Sciatic nerve (tissue), 2 donors: ENCODE measurements at places on chromosomes 1 and 21. TPM values are rescaled to one million over a fixed set of nuclear protein-coding genes. Genes with fewer than 3 reads are reported as not detected.

Gene YOD1
- total RNA-seq: 15.3 TPM

Gene FCGR1A
- total RNA-seq: 36.5 TPM

Gene CD53
- 40.0 TPM for total RNA-seq

Gene RHBDL2
- total RNA-seq: 0.22 TPM

Gene STYXL2
- total RNA-seq: 0.22 TPM

Gene LCE1E
- not detected for total RNA-seq

Gene CADM3
- total RNA-seq: 207 TPM

Gene DPH5
- 26.0 TPM for total RNA-seq

Gene SPRR2F
- not detected for total RNA-seq

Gene BSND
- total RNA-seq: not detected

Gene OBSCN
- total RNA-seq: 18.3 TPM

Gene CSF1
- total RNA-seq: 61.2 TPM

Gene DCST1
- total RNA-seq: 0.31 TPM

Gene OR2L2
- 0.53 TPM for total RNA-seq

Gene OR2L5
- not detected for total RNA-seq

Gene KLHDC8A
- 17.4 TPM for total RNA-seq

Gene AMY1A
- total RNA-seq: not detected

Gene ATP6V1G3
- not detected for total RNA-seq
